ENCODE measurements at places on chromosomes 12 and 14. TPM values are rescaled to one million over a fixed set of nuclear protein-coding genes. Genes with fewer than 3 reads are reported as not detected.

DNA sequence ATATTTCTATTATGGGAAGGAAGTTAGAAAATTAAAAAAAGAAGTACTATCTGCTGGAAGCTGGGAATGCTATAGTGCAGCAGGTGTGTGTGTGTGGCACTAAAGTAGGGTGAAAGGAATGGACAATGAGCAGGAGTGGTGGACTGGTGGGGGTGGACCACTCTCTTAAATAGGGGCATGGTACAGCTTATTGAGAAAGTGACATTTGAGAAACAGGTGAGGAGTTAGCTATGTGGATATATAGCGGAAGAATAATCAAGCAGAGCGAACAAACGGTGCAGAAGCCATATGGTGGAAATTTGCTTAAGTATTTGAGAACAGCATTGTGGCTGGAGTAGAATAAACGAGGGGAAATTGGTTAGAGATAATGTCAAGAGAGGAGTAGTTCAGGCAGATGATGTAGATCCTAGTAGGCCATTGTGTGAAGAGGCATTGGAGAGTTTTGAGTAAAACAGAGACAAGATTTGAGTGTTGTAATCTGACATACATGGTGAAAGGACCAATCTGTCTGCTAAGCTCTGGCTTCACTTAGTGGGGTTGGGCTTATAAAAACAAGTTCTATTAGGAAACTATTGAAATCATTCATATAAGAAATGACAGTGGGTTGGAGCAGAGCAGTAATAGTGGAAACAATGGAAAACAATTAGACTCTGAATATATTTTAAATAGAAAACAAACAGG, 149.2 kb upstream of the SYT10 start:
- H3K4me3 ChIP-seq = peak overlapping the region; percentile 38
- H3K27me3 ChIP-seq = no peaks in the 10 kb centered on the region
- DNase-seq = no peak
- H3K27ac ChIP-seq = peak overlapping the region; percentile 96
- H3K4me1 ChIP-seq = peaks cover 50% of the 10 kb centered on the region

DNA sequence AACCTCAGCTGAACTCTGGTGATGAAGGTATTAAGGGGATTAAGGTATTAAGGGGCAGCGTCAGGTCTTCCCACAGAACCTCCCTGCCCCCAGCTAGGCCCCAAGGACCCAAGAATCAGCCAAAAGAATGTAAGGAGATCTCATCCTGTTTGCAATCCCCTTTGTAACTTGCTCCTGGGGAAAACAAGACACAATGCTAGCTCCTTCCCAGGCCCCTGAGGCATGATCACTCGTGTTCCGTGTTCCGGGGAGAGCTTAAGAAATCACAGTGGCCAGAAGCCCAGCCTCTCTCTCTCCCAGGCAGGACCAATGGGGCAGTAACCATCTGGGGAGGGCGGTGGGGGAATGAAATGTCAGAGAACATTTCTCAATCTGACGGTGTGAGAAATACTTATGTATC, 33.2 kb downstream of the PIGH start:
- peaks cover 8% of the 10 kb centered on the region for H3K4me1 ChIP-seq
- H3K27me3 ChIP-seq = no peaks in the 10 kb centered on the region
- no peak for DNase-seq
- no peaks in the 10 kb centered on the region for H3K36me3 ChIP-seq
- no peak overlapping the region for H3K27ac ChIP-seq

The KRT75 gene
- total RNA-seq = not detected

DNA sequence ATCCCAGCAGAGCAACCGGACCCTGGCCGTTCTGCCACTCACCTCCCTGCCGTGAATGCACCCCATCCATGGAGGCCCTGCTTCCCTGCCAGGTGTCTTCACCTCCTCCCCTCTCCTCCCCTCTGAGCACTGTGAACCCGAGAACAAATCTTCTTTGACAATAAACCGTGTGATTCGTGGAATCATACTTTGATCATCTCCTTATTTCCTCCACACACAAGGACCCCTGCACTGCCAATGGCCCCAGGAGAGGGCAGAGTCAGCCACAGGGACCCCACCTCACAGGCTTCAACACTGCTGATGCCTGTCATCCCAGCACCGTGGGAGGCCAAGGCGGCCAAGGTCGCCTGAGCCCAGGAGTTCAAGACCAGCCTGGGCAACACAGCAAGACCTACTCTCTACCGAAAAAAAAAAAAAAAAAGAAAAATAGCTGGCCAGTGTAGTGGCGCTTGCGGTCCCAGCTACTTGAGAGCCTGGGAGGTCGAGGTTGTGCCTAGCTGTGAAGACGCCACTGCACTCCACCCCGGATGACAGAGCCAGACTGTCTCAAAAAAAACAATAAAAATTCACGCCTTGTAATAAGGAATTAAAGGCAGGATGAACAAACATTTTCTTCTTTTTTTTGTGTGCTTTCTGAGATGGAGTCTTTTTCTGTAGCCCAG, 1.1 kb downstream of the XRCC3 start:
- peak overlapping the region; percentile 36 for H3K27ac ChIP-seq
- no peak for DNase-seq
- peaks cover 24% of the 10 kb centered on the region for H3K4me1 ChIP-seq
- H3K36me3 ChIP-seq = 0 out of 2 replicates have a peak, but pooled peaks cover 7% of the 10 kb centered on the region

DNA sequence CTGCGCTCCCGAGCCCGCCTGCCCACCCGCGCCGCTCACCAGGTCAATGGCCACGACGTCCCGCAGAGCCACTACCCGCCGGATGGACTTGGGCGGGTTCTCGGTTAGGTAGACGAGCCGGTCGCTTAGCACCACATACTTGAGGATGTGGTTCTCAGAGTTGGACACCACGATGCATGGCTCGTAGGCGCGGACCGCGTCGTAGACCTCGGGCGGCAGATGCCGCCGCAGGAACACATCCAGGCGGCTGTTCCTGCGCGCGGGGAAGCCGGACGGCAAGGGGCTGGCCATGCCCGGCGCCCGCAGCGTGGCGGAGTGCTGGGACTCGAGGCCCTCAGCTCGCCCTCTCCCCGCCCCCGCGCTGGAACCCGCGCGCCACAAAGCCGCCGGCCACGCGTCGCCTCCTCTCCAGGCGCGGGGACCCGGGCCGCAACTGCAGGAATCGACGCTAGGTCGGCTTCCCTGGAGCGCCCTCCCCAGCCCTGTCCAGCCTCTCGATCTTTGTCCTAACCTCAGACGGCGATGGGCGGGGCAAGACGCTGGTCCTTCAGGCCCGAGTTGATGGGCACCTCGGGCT, at the start of gene C12orf56:
Gene C12orf56 (minus strand): TSS at position 484 of the 577 bp plus-strand sequence. CDS start 193 bp downstream, at position 291.
- H3K4me3 ChIP-seq = peak within 1 kb of the TSS; percentile 38
- no peaks in the 10 kb centered on the region for H3K36me3 ChIP-seq
- H3K27ac ChIP-seq = no peak within 1 kb of the TSS
- no peaks in the 10 kb centered on the region for H3K27me3 ChIP-seq
- DNase-seq = no peak

DNA sequence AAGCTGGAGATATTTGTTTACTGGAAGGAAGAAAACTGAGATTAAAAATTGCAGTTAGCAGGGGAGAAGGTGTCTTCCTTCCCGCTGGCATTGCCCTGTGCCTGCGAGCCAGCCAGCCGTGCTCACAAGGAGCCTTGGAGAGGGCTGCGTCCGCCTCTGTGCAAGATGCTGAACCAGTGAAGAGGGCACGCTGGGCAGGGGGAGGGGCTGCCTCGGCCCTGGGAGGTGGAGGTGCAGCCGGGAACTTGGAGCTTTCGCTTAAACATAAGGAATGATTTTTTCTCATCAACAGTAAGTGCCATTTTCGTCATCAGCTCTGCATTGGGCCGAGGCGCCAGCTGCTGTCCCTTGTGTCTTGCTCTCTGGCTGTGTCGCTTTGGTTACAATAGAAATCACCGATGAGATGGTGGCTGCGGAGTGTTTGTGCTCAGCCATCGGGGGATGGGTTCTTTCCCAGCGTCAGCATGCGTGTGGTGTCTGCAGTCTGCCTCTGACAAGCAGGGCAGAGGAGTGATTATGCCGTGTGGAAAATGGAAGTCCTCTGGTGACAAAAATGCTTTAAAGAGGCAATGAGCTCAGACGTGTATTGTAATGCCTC, 97.3 kb downstream of the ESR2 start:
- H3K27me3 ChIP-seq = no peaks in the 10 kb centered on the region
- DNase-seq = no peak
- H3K4me3 ChIP-seq = no peak overlapping the region
- H3K36me3 ChIP-seq = no peaks in the 10 kb centered on the region
- H3K27ac ChIP-seq = no peak overlapping the region

All from PC-9 (cell line).